Temporal lobe (tissue), 4 donors: ENCODE measurements at places on chromosomes 7 and 10. TPM values are rescaled to one million over a fixed set of nuclear protein-coding genes. Genes with fewer than 3 reads are reported as not detected.

Gene CCL24
- not detected for total RNA-seq

Gene SLC13A1
- not detected for total RNA-seq

Gene PRSS58
- total RNA-seq, result not detected

Gene SLC25A13
- 9.6 TPM for total RNA-seq

Gene GRID2IP
- 0.74 TPM for total RNA-seq

Gene GARS1
- total RNA-seq, result 62.7 TPM

Gene CHAT
- not detected for total RNA-seq
